Substantia nigra (tissue), 51 donors: ENCODE measurements at places on chromosomes 2 and 18.
A peak's percentile ranks its signal among the peaks of the same experiment; 100 is the strongest.

DNA sequence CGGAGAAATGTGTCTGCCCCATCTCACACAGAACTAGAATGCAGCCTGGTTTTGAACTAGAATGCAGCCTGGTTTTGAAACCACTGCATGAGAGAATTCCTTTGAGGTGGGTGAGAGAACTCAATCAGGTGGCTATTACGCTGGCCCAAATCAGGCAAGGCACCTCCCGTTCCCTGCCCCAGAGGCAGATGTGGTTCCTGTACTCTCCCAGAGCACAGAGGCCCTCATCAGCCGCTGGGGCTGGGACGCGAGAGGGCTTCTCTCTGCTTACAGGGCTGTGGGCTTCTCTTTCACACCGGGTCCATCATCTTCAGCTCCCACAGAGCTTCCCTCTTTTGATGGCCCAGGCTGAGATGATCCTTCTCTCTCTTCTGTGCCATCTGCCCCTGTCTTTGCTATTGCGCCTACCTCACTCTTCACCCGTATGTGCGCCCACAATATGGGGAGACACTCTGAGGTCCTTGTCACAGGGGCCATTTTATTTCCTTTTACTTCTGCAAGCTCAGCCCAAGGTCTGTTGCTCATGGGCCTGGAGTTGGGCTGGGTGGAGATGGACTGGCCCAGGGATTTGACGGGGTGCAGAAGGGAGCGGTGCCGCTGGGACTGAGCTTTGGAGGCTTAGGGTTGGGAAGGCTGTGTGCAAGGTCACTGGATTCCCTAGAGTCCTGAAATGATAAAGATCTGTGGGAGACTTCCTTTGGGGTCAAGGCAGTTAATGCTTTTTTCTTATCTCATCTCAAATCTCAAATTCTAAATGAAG lies 84.4 kb upstream of the HS6ST1 start:
- no peak for DNase-seq

GRCh38 chr18:9825571-9826073 lies 60.2 kb upstream of the TXNDC2 start:
- DNase-seq = no peak

GRCh38 chr2:231927566-231927890 lies 1.3 kb upstream of the NPPC start:
- DNase-seq = no peak

- no peak for DNase-seq
Measured at GRCh38 chr2:173357346-173357745, 2.7 kb downstream of the CDCA7 start.

DNA sequence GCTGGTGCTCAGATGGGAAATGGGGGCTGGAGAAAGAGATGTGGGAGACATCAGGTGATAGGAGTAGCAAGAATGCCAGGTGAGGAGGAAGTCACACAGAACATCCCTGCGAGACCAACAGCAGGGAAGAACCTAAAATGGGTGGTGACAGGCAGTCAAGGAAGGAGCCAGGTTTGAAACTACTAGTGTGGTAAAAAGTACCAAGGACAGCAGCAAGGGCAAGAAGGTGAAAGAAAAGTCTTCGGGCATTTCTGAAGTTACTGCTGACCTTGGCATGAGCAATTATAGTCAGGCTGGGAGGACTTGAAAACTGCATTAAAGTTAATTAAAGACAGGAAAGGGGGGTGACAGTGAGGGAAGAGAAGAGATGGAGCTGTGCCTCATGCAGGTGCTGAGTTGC lies 410.4 kb downstream of the RAD51AP2 start:
- DNase-seq = no peak

DNA sequence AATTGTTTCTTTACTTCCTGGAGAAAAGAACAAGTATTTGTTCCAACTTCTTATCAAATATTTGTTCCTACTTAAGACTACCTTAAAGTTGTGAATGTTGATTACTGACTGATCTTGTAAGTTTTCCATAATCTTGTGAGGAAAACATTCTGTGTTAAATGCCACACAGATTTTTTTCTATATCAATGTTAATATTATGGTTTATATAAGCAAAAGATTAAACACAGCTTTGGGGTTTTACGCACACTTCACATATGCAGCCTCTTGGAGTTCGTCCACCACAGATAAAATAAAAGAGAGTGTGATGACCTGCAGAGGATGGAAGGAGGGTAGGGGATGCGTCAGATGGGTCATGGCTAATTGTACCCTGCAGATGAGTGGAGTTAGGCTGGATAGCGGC lies 780.0 kb upstream of the SALL3 start:
- no peak for DNase-seq

- no peak for DNase-seq
Measured at GRCh38 chr2:19028587-19029375, 329.6 kb downstream of the OSR1 start.

- no peak for DNase-seq
Measured at GRCh38 chr2:135311962-135312361, 219.1 kb downstream of the ZRANB3 start.

GRCh38 chr18:42586601-42587000 lies 528.9 kb downstream of the RIT2 start:
- DNase-seq = no peak

DNA sequence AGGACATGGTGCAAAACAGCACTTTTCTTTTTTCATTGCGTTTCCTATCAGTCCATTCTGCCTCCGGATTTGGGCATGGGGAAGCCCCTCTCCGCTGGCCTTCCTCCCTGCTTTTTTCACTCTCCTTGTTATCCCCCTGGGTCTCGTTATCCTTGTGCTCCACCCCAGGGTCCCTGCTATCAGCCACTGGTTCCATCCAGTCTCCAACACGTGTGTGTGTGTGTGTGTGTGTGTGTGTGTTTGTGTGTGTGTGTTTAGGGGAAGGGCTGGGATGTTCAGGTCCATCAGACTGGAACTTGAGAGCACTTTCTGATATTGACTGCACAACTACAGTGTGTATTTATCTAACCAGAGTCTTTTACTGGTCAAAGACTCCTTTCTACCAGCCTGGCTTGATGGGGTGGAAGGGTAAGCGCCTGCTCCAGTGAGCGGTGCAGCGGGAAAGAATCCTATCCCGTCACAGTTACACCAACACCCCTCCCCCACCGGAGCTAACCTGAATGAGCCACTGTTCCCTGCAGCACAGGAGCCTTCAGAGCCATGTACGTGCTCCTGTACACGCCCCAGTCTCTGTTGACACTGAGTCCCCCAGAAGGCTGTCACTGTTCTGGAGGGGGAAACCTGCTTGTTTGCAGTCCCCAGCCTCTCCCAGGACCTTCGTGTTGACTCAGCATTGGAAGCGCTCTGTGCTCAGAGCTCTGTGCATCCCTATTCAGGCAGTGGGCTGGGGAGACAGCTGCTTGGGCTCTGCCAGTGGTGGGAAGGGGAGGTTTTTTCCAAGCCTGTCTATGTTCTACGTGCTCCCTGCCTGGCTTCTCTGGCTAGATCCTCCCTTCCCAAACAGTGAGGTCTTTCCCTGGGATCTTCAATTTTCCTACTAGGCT lies 4.6 kb downstream of the INHA start:
- DNase-seq = no peak

- no peak for DNase-seq
Measured at GRCh38 chr18:29009250-29009803, 832.4 kb upstream of the CDH2 start.

- no peak for DNase-seq
Measured at GRCh38 chr2:236308855-236309668, 44.9 kb upstream of the ASB18 start.

DNA sequence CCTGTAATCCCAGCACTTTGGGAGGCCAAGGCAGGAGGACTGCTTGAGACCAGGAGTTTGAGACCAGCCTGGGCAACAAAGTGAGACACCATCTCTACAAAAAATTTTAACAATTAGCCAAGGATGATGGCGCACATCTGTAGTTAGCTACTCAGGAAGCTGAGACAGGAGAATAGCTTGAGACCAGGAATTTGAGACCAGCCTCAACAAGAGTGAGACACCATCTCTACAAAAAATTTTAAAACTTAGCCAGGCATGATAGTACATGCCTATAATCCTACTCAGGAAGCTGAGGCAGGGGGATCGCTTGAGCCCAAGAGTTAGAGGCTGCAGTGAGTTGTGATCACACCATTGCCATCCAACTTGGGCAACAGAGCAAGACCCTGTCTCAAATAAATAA lies 7.0 kb downstream of the MEMO1 start:
- DNase-seq = no peak

- no peak for DNase-seq
Measured at GRCh38 chr2:37501113-37501512, 156.7 kb downstream of the QPCT start.

- peak; percentile 14 for DNase-seq
Measured at GRCh38 chr2:217277646-217278398, 418.0 kb upstream of the TNP1 start.

DNA sequence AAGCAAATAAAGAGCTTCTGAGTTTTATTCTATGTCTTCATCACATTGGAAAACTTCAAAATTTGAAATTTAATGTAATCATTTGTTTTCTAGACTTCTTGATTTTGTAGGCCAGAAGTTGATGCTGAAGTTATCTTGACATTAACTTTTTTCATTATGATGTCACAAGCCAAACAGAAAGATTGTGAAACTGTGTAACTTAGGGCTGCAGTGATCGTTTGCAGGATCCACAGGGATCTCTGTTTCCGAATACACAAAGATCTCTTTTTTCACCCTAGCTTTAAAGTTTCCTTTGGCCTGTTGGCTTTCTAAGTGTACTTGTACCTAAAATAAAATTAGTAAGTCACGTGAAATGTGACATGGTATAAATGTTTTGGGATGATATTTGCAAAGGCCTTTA lies 594.9 kb upstream of the CDH2 start:
- no peak for DNase-seq

DNA sequence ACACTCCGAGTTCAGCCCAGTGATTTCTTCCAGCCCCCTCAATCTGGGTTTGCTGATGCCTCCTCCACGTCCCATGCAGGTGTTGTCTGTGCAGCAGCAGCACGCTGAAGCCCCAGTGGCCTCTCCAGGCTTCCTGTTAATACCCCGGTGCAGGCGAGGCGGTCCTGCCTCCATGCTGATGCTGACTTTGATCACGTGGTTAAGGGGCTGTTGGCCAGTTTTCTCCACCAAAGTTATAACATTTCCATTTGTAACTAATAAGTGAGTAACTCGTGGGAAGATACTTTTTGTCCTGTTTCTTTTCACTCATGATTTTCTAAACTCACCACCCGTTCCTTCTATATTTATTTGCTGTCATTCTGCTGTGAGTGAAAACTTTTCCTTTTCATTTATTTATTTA lies 42.5 kb upstream of the TMEM18 start:
- DNase-seq = no peak

GRCh38 chr2:183105402-183106134 lies 18.7 kb upstream of the NUP35 start:
- no peak for DNase-seq

DNA sequence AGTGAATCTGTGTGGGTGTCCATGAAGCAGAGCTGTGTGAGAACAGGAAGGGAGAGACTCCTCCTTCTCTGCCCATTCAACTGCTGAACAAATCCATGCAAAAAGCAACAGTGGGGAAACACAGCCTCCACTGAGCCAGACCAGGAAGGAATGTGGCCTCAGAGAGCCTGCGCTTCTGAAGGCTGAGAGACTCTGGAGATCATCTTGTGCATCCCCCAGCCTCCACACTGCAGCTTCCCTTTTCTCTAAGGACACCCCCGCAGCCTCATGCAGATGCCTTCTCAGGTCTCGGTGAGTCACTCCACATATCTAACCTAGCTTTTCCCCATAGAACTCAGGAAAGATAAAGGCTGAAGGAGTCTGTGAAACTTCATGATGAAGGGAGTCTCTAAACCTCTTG lies 402.9 kb downstream of the TNS1 start:
- no peak for DNase-seq

DNA sequence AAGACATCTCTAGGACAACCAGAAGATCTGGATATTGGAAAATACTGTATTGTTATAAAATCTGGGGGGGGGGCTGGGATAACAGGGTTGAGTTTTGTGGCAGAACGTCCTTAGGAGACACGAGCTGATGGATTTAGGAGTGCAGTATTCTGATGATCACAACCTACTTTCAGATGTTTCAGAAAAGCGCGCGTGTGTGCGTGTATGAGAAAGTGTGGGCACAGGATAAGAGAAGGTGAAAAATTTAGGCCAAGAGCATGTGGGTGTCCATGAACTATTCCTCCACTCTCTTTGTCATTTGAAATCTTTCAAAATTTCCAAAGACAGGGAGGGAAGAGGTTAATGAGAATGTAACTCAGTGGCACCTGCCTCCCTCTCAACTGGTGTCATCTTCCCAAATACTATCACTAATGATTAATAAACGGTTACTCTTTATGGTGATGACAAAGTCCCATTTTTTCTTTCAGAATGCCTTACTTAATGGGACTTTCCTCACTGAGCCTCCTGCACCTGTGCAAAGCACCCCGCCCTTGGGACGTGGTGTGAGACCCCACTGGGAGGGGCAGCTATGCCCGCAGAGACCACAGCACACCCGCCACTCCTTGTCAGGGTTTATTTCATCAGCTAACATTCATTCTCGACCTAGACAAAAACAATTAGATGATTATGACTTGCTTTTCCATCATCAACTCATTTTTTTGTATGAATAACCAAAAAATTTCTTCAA lies 53.6 kb downstream of the HS6ST1 start:
- DNase-seq = no peak

- DNase-seq = no peak
Measured at GRCh38 chr18:35982409-35983114, 10.1 kb downstream of the RMP24 start.

DNA sequence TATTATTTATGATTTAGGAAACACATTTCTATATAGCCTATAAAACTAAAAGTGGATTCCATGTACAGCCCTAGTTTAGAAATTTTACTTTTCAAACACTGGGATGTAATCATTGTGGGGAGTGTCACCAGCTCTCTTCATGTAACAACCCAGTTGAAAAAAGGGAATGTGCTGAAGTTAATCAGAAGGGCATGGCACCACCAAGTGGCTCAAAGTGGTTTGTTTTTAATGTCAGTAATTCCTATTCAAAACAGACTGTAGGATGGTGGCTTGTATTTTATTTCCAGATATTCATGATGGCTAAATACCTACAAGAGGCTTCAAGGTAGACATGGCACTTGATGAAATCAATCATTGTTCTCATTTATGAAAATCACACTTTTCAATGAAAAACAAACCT lies 58.1 kb upstream of the TMEM182 start:
- DNase-seq = no peak

GRCh38 chr2:2673406-2673805 lies 342.3 kb upstream of the MYT1L start:
- no peak for DNase-seq

- no peak for DNase-seq
Measured at GRCh38 chr18:3345452-3345851, 83.5 kb downstream of the MYL12B start.
